ENCODE measurements at places on chromosomes 3 and 15.

DNA sequence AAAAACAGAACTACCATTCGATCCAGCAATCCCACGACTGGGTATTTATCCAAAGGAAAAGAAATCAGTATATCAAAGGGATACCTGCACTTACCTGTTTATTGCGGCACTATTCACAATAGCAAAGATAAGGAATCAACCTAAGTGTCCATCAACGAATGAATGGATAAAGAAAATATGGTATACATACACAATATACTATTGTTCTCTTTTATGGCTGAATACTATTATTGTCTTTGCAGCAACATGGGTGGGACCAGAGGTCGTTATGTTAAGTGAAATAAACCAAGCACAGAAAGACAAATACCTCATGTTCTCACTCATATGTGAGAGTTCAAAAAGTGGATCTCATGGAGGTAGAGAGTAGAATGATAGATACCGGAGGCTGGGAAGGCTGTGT, 118.3 kb upstream of the FAM3D start:
- no peak for DNase-seq

GRCh38 chr15:80755885-80756284, 23.3 kb upstream of the CEMIP start:
- DNase-seq: no peak

DNA sequence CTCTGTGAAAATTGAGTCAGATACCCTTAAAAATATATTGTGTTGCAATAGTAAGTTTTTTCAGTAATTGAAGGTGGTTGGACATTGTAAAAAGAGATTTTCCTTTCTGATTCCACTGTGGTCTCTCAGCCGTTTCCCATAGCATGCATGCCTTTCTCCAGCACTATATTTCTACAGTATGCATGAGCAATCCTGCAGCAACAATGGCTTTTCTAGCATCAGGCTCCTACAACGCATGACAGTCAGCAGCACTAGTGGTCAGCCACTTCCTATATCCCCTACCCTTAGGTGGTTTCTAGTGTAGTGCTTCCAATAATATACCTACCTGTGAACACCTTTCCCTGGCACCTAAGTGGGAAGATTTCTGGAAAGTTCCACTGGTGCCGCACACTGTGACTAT, 55.4 kb upstream of the SNRPN start:
- no peak for DNase-seq

GRCh38 chr3:177652556-177653291, 455.4 kb upstream of the TBL1XR1 start:
- DNase-seq: no peak

- DNase-seq: no peak
These were observed 391.6 kb upstream of the PROK2 start for GRCh38 chr3:72176537-72177041.

DNA sequence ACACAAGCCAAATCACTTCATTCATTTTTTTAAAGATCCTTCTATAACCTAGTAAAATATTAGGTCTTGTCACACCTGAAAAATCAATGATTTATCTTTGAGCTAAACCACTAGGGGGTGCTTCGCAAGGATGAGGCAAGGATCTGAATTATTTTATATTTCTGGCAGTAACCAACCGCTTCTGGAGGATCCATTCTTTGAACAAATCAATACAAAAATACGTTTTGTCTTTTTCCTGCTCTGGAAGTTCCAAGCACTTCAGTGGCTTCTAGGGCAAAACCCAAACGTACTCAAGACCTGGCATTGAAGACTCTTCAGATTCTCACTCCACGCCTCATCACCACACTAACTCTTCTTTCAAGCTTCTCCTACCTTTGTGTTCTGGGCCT, 486 bp downstream of the LSG1 start:
- no peak for DNase-seq

GRCh38 chr3:122263058-122263457, 62.0 kb upstream of the CSTA start:
- DNase-seq: no peak

DNA sequence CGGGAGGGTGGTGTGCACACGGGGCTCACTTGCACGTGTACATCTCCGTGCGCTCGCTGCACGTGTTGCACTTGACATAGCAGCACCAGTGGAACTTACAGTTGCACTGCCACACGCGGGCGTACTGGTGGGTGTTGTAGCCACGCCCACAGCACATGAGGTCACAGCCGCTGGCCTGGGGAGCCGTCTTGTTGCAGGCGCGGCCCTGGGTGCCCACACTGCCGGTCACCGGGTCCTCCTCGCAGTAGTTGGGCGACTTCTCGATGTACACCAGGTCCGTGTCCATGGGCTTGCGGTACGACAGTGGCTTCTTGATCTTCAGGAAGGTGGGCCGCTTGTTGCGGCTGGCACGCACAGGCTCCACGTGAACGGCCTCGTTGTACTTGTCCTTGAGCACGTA, 61.0 kb downstream of the WNT7A start:
- DNase-seq: no peak

GRCh38 chr15:89346516-89347231, 12.1 kb upstream of the POLG start:
- DNase-seq: no peak

GRCh38 chr3:134028486-134029255, 1.1 kb downstream of the SLCO2A1 start:
- DNase-seq: no peak

- no peak for DNase-seq
These were observed 75.5 kb downstream of the ADAMTS9 start for GRCh38 chr3:64612082-64612860.

DNA sequence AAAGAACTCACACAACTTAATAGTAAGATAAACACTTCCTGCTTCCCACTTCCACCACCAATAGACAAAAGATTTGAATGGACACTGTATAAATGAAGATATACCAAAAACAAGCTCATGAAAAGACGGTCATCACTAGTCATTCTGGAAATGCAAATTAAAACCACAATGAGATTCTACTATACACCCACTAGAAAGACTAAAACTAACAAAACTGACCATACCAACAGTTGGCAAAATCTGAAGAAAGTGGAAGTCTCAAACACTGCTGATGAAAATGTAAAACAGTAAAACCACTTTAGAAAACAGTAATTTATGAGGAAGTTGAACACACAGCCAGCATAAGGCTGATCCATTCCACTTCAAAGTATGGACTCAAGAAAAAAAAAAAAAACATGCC, 35.6 kb upstream of the CD96 start:
- no peak for DNase-seq

- no peak for DNase-seq
These were observed 81.7 kb downstream of the CCNL1 start for GRCh38 chr3:157078131-157078810.

DNA sequence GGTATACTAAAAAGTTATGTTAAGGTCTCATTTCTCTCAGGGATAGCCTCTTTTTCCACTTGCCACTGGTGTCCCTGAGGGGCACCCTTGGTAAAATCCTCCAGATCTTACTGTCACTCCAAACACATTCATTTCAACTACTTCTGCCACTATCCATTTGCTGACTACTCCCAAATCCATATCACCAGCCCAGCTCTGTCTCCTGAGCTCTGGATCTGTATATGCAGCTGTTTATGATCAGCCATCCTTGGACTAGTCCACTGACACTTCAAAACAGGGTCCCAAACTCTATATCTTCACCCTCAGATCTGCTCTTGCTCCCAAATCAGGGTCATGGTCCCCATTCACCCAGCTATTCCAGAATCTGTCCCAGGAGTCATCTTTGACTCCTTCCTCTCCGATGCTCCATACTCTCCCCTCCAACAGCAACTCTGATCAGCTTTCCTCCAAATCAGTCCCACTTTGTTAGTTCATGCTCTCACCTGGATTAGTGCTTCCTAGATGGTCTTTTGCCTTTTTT, 9.9 kb downstream of the NCEH1 start:
- no peak for DNase-seq

DNA sequence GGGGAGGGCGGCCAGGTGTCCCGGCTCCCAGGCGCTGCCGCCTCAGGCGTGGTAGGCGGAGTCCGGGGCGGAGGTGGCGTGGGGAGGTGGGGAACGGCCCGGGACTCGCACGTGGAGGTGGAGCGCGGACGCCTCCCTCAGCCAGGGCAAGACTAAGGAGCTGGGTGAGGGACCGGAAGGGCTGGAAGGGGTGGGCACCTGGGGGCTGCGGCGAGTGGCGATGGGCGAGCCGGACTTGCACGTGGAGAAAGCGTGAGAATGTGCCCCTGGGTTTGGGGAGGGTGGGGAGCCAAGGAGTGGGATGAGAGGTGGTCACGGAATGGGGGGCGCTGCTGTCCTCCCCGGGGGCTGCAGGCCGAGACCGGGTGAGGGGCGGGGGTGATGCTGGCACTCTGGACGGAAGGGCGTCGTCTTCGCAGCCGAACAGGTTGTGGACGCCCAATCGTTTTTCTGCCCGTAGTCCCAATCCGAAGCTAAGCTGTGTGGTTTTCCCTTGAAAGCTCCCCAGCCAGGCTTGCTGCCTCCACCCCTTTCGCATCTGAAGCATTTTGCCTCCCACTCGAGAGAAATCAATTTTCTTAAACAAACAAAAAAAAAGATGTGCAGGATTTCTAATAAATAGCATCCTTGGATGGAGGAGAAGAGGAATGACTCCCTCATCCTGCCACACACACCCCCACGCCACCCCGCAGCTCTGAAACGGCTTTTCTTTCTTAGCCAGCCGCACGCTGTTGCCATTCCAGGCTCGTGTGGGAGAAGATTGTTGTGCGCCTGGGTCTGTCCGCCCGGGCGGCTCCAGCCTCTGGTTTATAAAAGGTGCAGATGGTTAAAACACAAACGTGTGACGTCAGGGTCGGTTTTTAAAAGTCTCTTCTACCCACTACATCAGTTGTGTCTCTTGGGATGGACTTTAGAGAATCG, 62.5 kb upstream of the ANKRD28 start:
- DNase-seq: peak; percentile 14

- no peak for DNase-seq
These were observed 57.7 kb downstream of the RFX7 start for GRCh38 chr15:56185980-56186379.

DNA sequence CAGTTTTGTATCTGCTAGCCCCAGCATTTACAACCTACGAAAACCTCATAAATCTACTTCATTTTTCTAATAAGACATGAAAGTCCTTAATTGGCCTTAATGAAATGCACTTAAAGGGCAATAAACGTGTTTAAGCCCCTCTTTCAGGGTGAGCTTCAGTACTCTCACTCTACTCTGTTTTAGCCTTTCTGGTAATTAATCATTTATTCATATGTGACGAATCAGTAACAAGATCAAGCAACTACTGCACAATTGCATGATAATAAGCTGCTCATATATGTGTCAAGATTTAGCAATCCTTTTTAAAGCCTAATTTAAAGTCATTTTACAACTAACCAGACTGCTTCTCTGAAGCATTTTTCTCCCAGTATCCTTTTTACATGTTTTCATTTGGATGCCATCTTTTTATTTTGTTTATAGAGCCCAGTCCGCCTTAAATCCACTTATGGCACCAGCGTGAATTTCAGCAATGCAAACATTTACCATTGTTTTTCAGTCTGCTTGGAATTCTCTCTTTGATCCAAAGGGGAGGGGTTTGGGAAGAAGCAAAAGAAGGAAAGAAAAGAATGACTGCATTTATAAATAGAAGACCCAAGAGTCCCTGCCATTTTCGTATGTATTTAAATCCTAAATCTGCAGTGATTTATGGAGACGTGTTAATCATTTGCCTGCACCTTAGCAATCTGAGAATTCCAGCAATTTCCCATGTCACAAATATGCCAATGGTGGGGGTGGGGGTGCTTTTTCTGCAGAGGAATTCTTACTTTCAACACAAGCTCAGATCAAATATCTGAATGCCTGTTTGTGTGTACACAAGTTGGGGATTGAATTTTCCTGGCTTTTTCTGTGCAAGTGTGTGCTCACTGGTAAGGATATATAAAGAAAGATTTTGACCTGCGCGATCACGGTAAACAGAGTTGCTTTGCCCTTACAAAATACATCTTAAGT, 230.8 kb upstream of the TBC1D5 start:
- no peak for DNase-seq

- peak; percentile 35 for DNase-seq
These were observed 121.0 kb downstream of the TFDP2 start for GRCh38 chr3:142028243-142028777.

DNA sequence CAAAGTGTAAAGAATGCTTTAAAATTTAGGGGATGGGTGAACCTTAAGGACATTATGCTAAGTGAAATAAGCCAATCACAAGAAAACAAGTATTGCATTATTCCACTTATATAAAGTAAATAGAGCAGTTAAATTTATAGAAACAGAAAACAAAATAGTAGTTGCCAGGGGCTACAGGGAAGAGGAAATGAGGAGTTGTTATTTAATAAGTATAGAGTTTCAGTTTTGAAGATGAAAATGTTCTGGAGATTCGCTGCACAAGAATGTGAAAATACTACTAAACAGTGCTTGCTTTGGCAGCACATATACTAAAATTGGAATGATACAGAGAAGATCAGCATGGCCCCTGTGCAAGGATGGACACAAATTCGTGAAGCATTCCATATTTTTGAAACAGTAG, 32.0 kb downstream of the DNAH12 start:
- DNase-seq: no peak

DNA sequence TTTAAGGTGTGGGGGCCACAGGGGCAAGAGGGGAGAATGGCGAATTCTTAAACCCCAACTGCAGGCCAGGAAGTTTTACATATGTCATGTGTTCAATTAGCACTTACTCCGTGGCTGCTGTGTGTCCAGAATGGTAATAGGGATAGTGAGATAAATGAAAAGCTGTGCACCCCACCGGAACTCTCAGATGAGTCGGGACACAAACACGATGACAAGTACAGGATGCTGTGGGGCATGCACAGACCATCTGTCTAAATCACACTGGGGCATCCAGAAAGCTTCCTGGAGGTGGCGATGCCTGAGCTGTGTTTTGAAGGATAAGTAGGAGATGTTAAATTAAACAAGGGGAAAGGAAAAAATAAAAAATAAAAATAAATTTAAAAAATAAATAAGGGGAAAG, 18.3 kb upstream of the TMEM158 start:
- no peak for DNase-seq

DNA sequence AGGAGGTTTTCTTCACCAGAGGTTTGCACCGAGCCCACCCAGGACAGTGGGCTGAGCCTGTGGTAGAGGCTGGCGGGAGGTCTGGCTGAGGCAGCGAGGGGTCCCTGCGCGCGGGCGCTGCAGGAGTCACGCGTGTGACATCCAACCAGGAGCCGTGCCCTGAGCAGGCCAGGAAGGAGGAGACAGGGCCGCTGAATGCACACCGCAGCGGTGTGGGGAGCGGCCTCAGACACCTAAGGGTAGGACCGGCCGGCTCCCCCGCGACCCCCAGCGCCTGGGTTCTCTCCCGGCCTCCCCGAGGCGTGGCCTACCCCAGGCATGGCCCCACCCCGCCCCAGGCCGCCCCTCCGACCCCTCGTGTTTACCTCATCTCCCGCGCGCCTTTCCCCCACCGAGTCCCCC, 412 bp downstream of the SLC41A3 start:
- no peak for DNase-seq

GRCh38 chr3:188286087-188286513, 132.1 kb downstream of the LPP start:
- no peak for DNase-seq

GRCh38 chr3:126872701-126873342, 110.1 kb upstream of the PLXNA1 start:
- no peak for DNase-seq

- no peak for DNase-seq
These were observed 296.8 kb downstream of the WDR72 start for GRCh38 chr15:53462651-53463050.

Data from PC-9 (cell line).